Stimulated activated CD4-positive, alpha-beta T cell treated with anti-CD3 and anti-CD28 coated beads, TNF-alpha, amount 100 ng/mL, for 48 hours (primary cell): ENCODE measurements at places on chromosomes 1 and 21.

DNA sequence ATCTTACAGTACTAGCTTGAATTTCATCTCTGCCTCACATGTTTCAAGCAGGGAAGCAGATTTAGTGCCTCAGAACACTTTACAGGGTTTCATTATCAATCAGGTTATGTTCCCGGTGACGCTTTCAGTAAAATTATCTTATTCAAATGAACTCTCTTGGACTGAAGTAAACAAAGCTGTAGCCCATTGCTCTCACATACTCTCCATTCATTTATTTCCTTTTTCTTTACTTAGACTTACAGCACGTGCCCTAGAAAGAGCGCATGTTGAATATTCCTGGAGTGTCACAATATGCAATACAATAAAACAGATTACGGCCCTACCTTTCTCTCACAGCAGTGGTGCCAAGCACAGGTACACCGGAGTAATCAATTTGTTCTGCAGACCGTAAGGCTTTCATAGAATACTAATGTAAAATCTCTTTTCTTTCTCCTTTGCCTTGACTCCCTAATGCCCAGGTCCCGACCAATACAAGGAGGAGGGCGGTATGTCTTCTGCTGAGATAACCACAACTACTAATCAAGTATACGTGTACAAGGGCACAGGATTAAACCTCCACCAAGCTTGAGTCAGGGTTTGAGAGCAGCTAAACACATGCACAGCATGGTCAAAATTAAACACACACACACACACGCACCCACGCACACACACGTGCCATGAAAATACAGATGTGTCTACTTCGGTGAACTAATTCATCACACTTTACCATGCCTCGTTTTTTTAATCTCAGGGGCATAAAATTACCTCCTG, 62.8 kb downstream of the NRIP1 start:
- no peak for DNase-seq

DNA sequence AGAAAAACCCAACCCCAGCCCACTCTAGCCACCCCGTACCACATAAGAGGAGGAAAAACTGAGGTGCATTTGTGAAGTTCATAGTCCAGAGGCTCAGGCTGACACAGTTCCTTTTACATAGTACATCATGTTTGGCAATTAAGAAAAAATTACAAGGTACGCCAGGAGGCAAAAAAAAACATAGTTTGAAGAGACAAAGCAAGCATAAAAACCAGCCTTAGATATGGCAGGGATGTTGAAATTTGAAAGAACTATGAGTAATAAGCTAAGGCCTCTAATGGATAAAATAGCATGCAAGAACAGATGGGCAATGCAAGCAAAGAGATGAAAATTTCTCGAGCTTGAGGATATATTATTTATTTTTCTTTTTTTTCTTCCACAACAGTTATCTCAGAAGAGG, 31.9 kb downstream of the MIXL1 start:
- DNase-seq = no peak

GRCh38 chr1:46173361-46173856, 1.5 kb upstream of the TSPAN1 start:
- no peak for DNase-seq

DNA sequence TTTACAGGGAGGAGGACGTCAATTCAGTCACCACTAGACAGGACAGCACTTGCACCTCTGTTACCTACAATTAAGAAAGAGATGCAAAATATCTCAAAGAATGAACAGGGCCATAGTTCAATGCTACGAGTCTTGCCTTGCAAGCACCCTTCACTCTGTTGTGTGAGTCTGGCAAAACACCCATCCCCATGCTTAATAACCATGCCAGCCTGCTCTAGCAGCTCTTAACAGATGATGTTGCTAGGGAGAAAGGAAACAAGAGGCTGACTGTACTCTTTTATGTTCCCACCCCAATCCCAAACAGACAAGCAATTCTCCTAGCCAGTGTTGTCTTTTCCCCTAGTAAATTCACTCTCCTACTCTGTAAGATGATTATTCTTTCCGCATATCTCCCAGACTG, 5.3 kb downstream of the CBR1 start:
- DNase-seq = no peak

- no peak for DNase-seq
Measured at GRCh38 chr1:215643592-215644321, 76.7 kb downstream of the KCTD3 start.

DNA sequence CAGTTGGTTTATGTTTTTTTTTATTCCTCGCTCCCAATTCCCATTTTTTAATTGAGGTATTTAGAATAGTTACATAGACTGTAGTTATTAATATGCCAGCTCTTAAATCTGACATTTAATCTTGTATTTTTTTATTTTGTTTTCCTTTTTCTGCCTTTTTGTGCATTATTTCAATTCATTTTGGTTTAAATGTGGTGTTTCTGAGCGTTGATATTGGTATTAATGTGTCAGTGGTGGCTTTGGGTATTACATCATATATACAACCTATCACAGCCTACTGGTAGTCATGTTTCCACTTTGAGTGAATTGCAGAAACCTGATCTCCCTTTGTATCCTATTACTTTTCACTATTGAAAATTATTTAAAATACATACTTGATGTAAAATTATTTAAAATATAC, 1027.3 kb downstream of the KCNT2 start:
- DNase-seq = no peak

DNA sequence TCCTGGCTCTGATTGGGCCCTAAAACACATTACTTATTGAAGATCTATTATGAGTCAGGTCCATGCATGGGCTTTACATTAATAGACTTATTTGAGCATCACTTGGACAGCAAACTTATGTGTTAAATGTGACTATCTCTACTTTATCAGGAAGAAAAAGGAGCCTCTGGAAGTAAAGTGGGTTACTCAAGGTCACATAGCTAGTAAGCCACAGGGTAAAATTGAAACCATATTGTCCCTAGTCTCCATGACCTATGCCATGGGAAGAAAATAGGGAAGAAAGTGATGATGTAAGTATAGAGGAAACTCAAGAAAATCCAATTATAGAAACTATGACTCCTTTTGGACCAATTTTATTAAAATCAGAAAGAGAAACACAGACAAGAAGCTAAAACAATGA, 555.3 kb downstream of the NUF2 start:
- DNase-seq = no peak

DNA sequence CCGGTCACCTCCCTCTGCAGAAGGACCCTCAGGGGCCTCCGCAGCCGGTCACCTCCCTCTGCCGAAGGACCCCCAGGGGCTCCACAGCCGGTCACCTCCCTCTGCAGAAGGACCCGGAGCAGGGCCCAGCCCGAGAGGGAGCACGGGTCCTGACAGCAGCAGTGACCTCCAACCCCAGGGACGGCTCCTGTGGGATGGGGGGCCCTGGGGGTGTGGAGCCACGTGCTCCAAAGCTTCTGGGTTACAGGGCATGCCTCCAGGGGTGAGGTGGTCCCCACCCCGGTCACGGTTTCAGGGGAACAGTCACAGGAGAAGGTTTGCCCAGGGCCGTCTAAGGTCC, 40.3 kb downstream of the SLC19A1 start:
- DNase-seq = no peak

- DNase-seq = no peak
Measured at GRCh38 chr1:62318756-62319544, at the start of gene KANK4. Gene KANK4, minus strand, starts transcription at chr1:62319434. Its CDS starts 37,870 bp downstream, at chr1:62281564.

- no peak for DNase-seq
Measured at GRCh38 chr1:62926681-62927252, 142.8 kb downstream of the ATG4C start.

DNA sequence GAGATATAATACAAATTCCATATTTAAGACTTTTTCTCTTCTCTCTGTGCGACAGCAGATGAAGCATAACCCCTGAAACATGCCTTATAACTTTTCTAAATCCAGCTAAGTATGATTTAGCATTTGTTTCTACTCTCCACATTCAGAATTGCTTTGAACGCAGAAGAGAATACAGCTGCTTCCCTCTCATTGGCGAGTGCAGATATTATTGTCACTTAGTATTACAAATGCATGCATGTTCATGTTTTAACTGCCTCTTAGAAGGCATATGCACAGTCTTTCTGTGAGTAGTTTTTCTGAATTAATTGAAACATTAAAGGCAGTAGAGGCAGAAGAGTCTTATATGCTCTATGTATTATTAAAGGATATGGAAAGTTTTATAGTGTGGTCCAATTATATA, 217.1 kb downstream of the ZP4 start:
- DNase-seq = no peak

DNA sequence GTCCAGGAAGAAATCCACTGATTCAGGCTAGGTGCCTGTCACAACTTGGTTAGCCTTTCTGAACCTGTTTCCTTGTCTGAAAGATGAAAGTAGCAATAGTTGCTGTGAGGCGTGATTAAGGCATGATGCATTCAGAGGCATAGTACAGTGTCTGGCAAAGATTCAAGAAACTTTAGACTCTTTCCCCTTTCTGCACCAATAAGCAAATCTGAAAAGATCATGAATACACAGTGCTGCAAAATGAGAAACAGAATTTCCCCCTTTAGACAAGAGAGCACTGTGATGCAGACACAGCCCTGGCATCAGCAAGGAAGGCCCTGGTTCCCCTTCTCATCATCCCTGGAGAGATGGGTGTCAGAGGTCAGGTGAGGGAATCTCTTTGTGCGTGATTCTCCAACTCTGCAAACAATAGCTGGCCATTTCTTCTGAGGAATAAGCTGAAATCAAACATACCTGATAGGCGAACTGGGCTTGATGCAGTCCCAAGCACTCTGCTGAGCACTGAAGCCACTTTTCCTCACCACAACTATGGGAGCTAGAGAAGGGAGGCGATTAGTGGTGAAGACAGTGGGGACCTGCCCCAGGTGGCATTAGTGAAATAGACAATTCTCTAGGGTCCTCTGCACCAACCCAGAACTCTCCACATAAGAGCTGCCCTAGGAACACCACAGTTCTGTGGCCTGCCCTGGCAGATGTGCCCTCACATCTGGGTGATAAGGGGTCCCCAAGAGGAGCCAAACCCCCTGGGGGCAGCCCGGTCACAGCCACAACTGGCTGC, 41.7 kb downstream of the ITPKB start:
- no peak for DNase-seq

- DNase-seq = no peak
Measured at GRCh38 chr1:62232871-62233278, 38.2 kb downstream of the L1TD1 start.
